ENCODE measurements at places on chromosomes 5 and 9. TPM values are rescaled to one million over a fixed set of nuclear protein-coding genes. Genes with fewer than 3 reads are reported as not detected.

- DNase-seq: no peak
Measured at GRCh38 chr5:106860398-106861044, 810.2 kb downstream of the EFNA5 start.

GRCh38 chr5:66987126-66987525 is 209.5 kb downstream of the CD180 start:
- DNase-seq: no peak

DNA sequence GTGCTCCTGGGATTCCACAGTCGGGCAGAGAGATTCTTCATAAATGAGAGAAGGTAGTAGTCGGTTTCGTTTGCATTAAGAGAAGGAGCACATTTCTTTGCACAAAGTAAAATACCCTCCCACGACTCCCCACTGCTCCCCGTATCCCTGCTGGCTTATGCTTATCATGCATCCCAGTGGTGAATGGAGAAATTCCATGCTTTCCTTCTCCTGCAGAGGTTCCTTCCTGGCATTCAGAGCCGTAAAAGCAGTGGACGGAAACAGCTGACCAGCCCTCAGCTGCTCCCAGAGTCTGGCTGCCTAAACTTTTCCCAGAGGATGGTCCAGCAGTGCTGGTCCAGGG is 93.1 kb downstream of the C9orf152 start:
- no peak for DNase-seq

DNA sequence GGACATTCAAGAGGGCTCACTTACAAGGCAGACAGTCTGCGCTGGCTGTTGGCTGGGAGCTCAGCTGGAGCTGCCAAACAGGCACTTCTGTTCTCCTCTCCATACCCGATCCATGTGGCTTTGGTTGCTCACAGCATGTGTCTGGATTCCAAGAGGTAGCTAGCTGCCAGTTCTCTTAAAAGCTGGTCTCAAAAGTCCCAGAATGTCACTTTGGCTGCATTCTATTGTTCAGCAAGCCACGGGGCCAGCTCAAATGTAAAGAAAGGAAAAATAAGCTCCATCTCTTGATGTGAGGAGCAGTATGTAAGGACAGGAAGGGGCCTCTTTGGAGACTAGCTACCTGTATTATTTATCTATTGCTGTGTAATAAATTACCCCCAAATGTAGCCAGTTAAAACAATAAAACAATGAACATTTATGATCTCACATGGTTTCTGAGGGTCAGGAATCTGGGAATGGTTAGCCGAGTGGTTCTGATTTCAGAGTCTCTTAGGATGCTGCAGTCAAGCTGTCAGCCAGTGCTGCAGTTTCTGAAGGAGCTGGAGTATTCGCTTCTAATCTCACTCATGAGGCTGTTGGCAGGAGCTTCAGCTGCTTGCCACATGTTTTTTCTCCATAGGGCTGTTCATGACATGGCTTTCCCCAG is 112.7 kb upstream of the CLINT1 start:
- DNase-seq: no peak

The ADAM19 gene
- polyA plus RNA-seq: 0.03 TPM
